Activated naive CD4-positive, alpha-beta T cell treated with anti-CD3 and anti-CD28 coated beads, Interleukin-2, amount 10 ng/mL, durations not matched to agents 7 days and 5 days (primary cell): ENCODE measurements at places on chromosomes 1 and 21.
A peak's percentile ranks its signal among the peaks of the same experiment; 100 is the strongest.

- no peak overlapping the region for H3K27ac ChIP-seq
- DNase-seq = no peak
- no peaks in the 10 kb centered on the region for H3K36me3 ChIP-seq
- peaks cover 1% of the 10 kb centered on the region for H3K4me1 ChIP-seq
- H3K4me3 ChIP-seq = no peak overlapping the region
Observed at GRCh38 chr1:26907071-26907917, 6.5 kb downstream of the NR0B2 start.

DNA sequence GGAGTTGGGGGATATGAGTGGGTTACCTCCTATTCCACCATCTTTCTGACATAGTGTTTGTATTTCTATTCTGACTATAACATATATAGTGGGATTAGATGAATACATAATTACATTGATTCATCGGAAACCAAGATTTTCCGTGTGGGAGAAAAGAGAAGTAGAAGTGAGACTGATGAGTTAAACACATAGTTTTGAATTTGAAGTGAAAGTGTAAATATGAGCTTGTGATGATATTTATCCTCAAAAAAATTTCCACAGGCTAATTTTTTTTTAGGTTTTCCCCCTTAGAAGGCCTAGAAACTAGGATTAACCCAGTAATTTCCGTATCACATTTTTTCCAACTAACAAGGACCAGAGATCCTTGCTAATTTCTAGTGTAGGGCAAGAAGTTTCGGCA, 6.9 kb downstream of the CD1B start:
- no peaks in the 10 kb centered on the region for H3K4me1 ChIP-seq
- DNase-seq = no peak
- no peaks in the 10 kb centered on the region for H3K36me3 ChIP-seq
- H3K4me3 ChIP-seq = no peak overlapping the region

GRCh38 chr1:58780836-58781452, 2.9 kb downstream of the JUN start:
- no peak overlapping the region for H3K4me3 ChIP-seq
- no peak for DNase-seq
- H3K36me3 ChIP-seq = peaks cover 23% of the 10 kb centered on the region
- H3K27me3 ChIP-seq = peaks cover 37% of the 10 kb centered on the region
- peaks cover 25% of the 10 kb centered on the region for H3K4me1 ChIP-seq

DNA sequence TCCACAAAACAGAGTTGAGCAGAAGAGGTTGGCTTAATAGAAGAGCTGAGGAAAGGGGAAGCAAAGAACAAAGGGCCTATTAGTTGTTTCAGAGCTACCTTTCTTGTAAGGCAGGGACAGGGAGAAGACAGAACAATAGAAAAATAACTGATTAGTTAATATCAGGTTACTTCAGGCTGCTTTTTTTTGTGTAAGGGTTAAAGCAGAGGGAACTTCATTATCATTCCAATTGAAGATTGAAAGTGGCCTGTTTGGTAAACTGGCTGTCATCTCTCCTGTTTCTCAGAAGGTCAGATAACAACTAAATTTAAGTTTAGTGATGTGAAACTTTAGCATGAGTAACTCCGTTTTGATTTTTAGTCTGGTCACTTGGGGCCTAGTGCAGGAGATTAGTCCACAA, 22.3 kb downstream of the CDC42 start:
- peaks cover 76% of the 10 kb centered on the region for H3K4me1 ChIP-seq
- H3K27ac ChIP-seq = peak overlapping the region; percentile 19
- DNase-seq = no peak
- peaks cover 59% of the 10 kb centered on the region for H3K36me3 ChIP-seq
- no peaks in the 10 kb centered on the region for H3K27me3 ChIP-seq
- H3K4me3 ChIP-seq = no peak overlapping the region

- H3K4me3 ChIP-seq = no peak overlapping the region
- no peak overlapping the region for H3K27ac ChIP-seq
- H3K27me3 ChIP-seq = peaks cover 7% of the 10 kb centered on the region
- H3K4me1 ChIP-seq = no peaks in the 10 kb centered on the region
Observed at GRCh38 chr1:30052178-30052577, 671.2 kb downstream of the MATN1 start.

DNA sequence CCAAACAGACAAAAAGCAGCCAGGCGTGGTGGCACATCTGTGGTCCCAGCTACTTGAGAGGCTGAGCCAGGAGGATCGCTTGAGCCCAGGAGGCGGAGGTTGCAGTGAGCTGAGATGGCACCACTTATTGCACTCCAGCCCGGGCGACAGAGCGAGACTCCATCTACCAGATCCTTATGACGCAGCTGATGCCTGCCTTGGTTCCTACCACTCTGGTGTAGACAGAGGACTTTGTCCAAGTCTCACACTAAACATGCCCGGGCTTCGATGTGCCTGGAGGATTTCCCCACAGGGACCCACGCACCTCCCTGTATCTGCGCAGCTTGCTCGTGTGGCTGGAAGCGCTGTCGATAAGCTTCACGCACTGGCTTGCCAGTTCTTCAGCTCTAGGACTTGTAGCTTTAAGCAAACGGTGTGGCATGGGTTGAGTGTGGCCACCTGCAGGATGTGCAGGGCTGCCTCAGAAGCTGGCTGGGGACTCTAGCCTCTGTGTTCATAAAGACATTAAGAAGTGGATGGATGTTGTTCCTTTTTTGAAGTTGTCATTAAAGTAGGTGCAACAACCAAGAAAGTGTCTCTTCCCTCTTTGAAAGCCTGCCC, 4.8 kb downstream of the TPRG1L start:
- peaks cover 13% of the 10 kb centered on the region for H3K4me1 ChIP-seq
- no peak overlapping the region for H3K27ac ChIP-seq
- DNase-seq = no peak
- peaks cover 2% of the 10 kb centered on the region for H3K27me3 ChIP-seq

DNA sequence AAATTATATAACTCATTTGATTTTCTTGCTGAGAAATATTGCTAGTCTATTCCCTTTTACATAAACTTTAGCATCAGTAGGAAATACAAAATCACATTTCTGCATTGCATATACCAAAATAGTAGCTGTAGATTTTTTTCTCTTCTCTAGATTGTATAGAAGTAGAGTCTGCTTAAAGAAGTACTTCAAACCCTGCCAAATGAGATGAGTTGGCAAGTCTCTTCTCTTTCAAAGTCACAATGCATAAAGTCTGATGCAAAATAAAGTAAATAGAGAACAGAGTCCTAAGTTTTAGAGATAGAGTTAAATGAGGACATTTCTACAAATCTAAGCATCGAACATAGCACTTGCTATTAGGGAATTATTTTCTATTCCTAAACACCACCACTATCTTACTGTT, 6.4 kb downstream of the PLPPR4 start:
- H3K36me3 ChIP-seq = no peaks in the 10 kb centered on the region
- no peak for DNase-seq
- H3K27ac ChIP-seq = no peak overlapping the region
- H3K4me1 ChIP-seq = no peaks in the 10 kb centered on the region

- H3K27ac ChIP-seq = no peak overlapping the region
- DNase-seq = no peak
- H3K27me3 ChIP-seq = no peaks in the 10 kb centered on the region
- H3K36me3 ChIP-seq = no peaks in the 10 kb centered on the region
- H3K4me3 ChIP-seq = no peak overlapping the region
Observed at GRCh38 chr1:174643206-174643605, 195.4 kb downstream of the GPR52 start.

- H3K36me3 ChIP-seq = no peaks in the 10 kb centered on the region
- H3K27ac ChIP-seq = no peak overlapping the region
- no peak for DNase-seq
- H3K4me1 ChIP-seq = no peaks in the 10 kb centered on the region
- no peaks in the 10 kb centered on the region for H3K27me3 ChIP-seq
Observed at GRCh38 chr1:170853867-170854266, 81.5 kb upstream of the MROH9 start.

DNA sequence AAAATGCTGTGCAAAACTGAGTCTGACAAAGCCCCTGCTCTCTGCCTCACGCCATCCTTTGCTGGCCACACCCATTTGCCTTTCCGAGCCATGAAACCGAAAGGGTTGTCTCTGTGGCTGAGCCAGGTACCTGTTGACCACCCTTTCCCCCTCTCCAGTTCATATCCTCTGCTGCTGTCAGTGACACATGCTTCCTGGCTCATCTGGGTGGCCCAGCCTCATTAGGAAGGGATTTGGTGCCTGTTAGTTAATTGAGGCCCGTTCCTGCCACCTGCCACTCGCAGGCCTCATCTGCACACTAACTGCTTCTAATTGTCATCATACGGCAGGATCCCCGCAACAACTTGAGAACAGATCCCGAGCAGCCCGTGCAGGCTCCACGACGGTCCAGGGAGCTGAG, 79.2 kb downstream of the OLIG1 start:
- H3K27me3 ChIP-seq = peaks cover 64% of the 10 kb centered on the region
- peaks cover 6% of the 10 kb centered on the region for H3K4me1 ChIP-seq
- no peak overlapping the region for H3K4me3 ChIP-seq

GRCh38 chr1:116968724-116969123, 32.8 kb upstream of the CD101 start:
- H3K4me3 ChIP-seq = no peak overlapping the region
- no peak for DNase-seq
- H3K36me3 ChIP-seq = no peaks in the 10 kb centered on the region
- H3K4me1 ChIP-seq = no peaks in the 10 kb centered on the region
- no peaks in the 10 kb centered on the region for H3K27me3 ChIP-seq

GRCh38 chr1:100075773-100076172, 57.0 kb downstream of the SASS6 start:
- H3K4me3 ChIP-seq = no peak overlapping the region
- H3K4me1 ChIP-seq = peaks cover under 1% of the 10 kb centered on the region

GRCh38 chr1:61285371-61285885, 203.1 kb downstream of the NFIA start:
- H3K36me3 ChIP-seq = no peaks in the 10 kb centered on the region
- H3K4me3 ChIP-seq = no peak overlapping the region
- H3K27ac ChIP-seq = no peak overlapping the region
- DNase-seq = no peak

DNA sequence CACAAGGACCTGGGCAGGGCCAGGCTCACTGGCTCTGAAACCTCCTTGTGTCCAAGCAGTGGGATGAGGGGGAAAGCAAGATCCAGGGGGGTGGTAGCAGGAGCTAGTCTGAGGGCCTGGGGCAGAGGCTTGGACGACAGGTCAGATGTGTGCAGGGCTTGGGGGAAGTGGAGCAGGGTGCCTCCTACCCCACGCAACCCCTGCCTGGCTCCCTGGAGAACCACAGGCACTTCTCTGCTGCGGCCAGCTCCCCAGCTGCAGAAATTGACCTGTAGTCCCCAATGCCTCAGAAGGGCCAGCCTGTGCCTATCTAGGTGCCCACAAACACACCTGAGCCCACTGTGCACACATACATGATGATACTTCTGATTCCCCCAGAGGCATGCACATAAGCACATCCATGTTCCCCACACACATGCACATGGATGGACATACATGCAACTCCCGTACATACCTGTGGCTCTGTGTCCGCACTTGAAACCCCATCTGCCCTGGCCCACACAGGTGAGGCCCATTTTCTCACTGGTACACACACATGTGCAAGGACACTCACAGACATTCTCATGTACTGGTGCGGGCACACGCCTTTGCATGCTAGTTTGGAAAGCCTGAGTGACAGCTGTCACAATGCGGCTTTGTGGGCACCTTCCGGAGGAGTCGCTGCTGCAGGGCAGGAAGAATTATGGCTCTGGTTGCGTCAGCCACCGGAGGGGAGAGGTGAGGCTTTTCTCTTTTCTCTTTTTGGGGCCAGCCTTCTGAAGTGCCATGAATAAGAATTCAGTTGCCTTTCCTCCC, 247.2 kb upstream of the CSF3R start:
- H3K36me3 ChIP-seq = no peaks in the 10 kb centered on the region
- H3K4me1 ChIP-seq = peaks cover 5% of the 10 kb centered on the region
- no peak for DNase-seq
- H3K4me3 ChIP-seq = no peak overlapping the region
- H3K27ac ChIP-seq = no peak overlapping the region
- peaks cover 56% of the 10 kb centered on the region for H3K27me3 ChIP-seq

- H3K27ac ChIP-seq = no peak overlapping the region
- H3K36me3 ChIP-seq = no peaks in the 10 kb centered on the region
- H3K4me1 ChIP-seq = no peaks in the 10 kb centered on the region
- H3K4me3 ChIP-seq = no peak overlapping the region
- peaks cover 46% of the 10 kb centered on the region for H3K27me3 ChIP-seq
Observed at GRCh38 chr1:22217811-22218460, 75.0 kb upstream of the WNT4 start.

DNA sequence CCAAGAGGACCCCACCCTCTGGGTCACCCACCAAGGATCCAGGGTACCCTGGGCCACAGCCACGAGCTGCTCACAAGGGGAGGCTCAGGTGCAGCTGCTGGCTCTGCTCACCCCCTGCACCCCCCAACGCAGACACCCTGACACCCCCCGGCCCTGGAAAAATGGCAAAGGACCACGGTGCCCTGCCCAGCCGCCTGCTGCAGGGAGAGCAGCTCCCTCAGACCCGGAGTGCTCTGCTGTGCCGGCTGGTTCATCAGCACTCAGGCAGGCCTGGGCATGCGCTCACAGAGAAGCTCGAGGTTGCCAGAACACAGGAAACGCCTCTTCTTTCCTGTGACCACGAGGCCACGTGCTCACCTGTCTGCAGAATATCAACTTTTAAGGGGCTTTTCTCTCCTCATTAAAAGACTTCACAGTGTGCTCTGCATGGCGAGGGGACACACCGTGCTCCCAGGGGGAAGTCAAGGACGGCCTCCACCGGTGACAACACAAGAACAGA, 4.3 kb upstream of the C1QTNF12 start:
- H3K36me3 ChIP-seq = peaks cover 24% of the 10 kb centered on the region
- H3K4me3 ChIP-seq = peak overlapping the region; percentile 18
- H3K27me3 ChIP-seq = peaks cover 23% of the 10 kb centered on the region
- H3K27ac ChIP-seq = peak overlapping the region; percentile 88
- H3K4me1 ChIP-seq = peaks cover 19% of the 10 kb centered on the region
- DNase-seq = peak; percentile 84

- no peak overlapping the region for H3K4me3 ChIP-seq
- H3K27me3 ChIP-seq = peaks cover 37% of the 10 kb centered on the region
- H3K4me1 ChIP-seq = no peaks in the 10 kb centered on the region
- H3K36me3 ChIP-seq = no peaks in the 10 kb centered on the region
- H3K27ac ChIP-seq = no peak overlapping the region
Observed at GRCh38 chr1:21946836-21947587, 9.9 kb upstream of the HSPG2 start.

DNA sequence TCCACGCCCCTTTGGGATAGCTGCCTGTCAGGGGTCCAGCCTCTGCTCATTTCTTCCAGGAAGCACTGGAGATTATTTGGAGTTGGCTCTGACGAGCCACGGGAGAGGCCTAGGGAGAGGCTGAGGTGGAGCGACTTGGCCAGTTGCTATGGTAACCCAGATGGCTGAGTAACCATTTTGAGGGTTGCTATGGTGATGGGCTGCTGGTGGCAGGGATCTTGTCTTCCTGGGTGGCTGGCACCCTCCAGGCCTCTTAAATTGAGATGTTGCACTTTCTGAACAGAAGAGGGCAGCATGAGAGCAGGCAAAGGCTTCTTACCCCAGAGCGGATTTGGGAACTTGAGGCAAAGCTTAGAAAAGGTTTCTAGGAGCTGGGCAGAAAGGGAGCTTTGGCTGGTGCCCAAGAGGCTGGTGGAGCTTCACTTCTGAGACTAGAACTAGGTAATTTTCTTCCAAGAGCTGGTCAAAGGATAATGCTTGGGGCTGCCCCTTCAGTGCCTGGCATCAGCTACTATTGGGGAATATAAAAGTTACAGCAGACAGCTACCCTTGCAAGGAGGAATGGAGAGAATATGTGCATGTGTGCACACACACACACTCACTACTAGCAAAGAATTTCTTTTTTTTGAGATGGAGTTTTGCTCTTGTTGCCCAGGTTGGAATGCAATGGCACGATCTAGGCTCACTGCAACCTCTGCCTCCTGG, 72.5 kb downstream of the NDUFS5 start:
- no peak overlapping the region for H3K4me3 ChIP-seq
- H3K27me3 ChIP-seq = peaks cover 22% of the 10 kb centered on the region
- peak; percentile 74 for DNase-seq
- H3K27ac ChIP-seq = no peak overlapping the region
